CD4-positive, alpha-beta memory T cell (primary cell): ENCODE measurements at places on chromosomes 1 and 21. TPM values are rescaled to one million over a fixed set of nuclear protein-coding genes. Genes with fewer than 3 reads are reported as not detected.

Gene UAP1
- total RNA-seq: 21.5 TPM

Gene CLCA4
- not detected for total RNA-seq

Gene PGBD5
- total RNA-seq: not detected

Gene UBE2J2
- total RNA-seq: 92.9 TPM

Gene TOMM40L
- 8.2 TPM for total RNA-seq

Gene ABCG1
- 1.5 TPM for total RNA-seq

Gene TMEM269
- 0.35 TPM for total RNA-seq

Gene S100A5
- 1.8 TPM for total RNA-seq

Gene ADAM30
- not detected for total RNA-seq
